Suprapubic skin (tissue), 4 donors: ENCODE measurements at places on chromosomes 13 and 19.

GRCh38 chr19:49114630-49115363 is 627 bp downstream of the LIN7B start:
- DNase-seq, result no peak

DNA sequence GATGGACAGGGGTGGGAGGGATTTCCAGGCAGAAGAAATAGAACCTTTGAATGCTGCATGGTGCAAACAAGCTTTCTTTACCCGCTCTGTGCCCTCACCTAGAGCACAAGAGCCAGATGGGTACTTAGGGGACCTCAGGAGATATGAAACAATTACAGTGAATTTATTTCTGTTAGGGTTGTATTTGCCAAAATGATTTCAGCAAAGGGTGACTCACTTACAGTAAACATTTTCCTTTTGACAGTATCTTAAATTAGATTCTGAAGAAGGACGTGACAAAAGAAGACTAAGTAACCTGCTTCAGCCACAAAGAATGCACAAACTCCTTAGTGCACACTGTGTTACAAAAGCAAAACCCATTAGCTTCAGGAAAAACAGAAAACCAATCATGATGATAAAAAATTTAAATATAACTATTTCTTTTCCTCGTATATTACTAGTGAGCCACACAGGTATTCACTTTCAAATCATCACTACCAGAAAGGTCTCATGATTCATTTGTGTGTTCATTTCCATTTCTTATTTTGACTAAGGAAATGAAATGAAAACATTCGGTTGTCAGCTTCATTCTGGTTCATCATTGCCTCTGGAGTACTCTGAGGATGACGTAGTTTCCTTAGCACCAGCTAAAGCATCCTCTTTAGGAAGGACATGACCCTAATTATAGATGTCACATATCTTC is 158.8 kb downstream of the NHLRC3 start:
- no peak for DNase-seq

DNA sequence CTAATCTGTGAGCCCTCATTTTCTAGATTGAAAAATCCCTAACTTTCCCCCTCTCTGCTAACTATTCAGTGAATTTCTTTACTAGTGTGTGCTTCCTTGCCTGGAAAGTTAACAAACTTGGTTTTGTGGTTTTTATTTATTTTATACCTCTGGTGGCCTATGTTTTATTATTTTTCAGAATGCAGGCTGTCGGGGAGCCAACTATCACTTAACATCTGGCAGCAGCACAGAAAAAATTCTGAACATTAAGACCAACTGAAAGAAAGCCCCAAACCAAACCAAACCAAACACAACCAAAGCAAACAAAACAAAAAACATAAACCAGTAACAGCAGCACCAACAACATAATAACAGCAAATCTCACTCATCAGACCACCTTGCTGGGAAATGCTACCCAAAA is 109.0 kb upstream of the KL start:
- DNase-seq, result no peak

DNA sequence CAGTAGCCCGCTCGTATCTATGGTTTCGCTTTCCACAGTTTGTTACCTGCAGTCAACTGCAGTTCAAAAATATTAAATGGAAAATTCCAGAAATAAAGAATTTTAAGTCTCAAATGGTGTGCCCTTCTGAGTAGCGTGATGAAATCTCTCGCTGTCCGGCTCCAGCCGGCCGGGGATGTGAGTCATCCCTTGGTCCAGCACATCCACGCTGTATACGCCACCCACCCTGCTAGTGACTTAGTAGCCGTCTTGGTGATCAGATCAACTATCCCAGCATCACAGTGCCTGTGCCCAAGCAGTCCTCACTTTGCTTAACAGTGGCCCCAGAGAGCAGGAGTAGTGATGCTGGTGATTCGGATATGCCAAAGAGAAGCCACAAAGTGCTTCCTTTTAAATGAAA is 40.0 kb downstream of the ZNF331 start:
- no peak for DNase-seq

- peak; percentile 94 for DNase-seq
Measured at GRCh38 chr19:17135001-17135853, 59.6 kb downstream of the MYO9B start.

GRCh38 chr19:14779151-14779550 is 791 bp upstream of the ADGRE2 start:
- DNase-seq, result no peak

DNA sequence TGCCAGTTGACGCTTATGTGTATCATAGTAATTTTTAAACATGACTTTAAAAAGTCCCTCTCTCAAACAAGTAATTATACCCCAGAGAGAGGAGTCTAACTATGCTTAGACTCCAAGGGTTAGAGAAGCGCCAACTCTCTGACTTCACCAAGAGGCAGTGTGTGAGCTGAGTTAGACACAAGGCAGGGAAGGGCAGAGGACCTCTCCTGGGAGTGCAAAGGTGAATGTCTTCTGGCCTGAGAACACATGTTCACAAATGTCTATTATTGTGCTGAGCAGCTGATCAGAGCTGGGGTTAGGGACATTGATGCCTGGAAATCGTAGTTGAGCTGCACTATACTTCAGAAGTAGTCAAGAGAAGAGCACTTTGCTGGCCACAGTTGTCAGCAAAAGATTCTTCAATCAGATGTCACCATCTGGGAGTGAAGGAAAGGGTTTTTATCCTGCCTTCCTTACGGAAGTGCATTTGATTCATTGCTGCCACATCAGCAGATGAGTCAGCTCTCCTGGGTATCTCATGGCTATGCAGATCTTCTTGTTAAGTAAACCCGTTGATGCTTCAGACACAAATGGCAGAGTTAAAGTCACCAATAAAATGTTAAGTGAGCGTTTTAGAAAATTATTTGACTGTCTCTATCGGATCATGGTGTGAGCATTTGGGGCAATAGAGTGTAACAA is 283.2 kb upstream of the ARGLU1 start:
- no peak for DNase-seq
